ENCODE measurements at places on chromosomes 2 and 18. TPM values are rescaled to one million over a fixed set of nuclear protein-coding genes. Genes with fewer than 3 reads are reported as not detected.
A peak's percentile ranks its signal among the peaks of the same experiment; 100 is the strongest.

DNA sequence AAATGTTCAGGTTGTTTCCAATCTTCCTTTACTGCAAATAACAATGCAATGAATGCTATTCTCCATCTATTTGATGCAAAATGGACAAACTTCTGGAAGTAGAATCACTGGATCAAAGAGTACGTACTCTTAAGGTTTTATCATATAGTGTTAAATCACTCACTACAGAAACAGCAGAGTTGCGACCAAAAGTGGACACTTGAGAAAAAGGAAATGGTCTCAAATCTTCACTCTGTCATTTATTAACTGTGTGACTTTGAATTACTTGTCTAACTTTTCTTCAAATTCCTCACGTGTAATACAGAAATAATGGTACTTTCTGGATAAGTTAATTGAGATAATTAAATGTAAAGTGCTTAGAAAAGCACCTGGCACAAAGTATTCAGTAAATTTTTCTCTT lies 78.1 kb downstream of the CERKL start:
- peaks cover 2% of the 10 kb centered on the region for H3K4me1 ChIP-seq
- no peaks in the 10 kb centered on the region for H3K27me3 ChIP-seq
- H3K36me3 ChIP-seq: no peaks in the 10 kb centered on the region
- H3K27ac ChIP-seq: no peak overlapping the region

- no peak for DNase-seq
- H3K27ac ChIP-seq: peak overlapping the region; percentile 80
- H3K4me1 ChIP-seq: no peaks in the 10 kb centered on the region
- no peaks in the 10 kb centered on the region for H3K27me3 ChIP-seq
- H3K36me3 ChIP-seq: no peaks in the 10 kb centered on the region
- no peak overlapping the region for H3K4me3 ChIP-seq
These were observed 12.6 kb upstream of the RAB17 start for GRCh38 chr2:237603049-237603717.

GRCh38 chr2:144201868-144202468 lies 318.0 kb downstream of the ZEB2 start:
- H3K27ac ChIP-seq: no peak overlapping the region
- no peaks in the 10 kb centered on the region for H3K36me3 ChIP-seq
- no peaks in the 10 kb centered on the region for H3K27me3 ChIP-seq

DNA sequence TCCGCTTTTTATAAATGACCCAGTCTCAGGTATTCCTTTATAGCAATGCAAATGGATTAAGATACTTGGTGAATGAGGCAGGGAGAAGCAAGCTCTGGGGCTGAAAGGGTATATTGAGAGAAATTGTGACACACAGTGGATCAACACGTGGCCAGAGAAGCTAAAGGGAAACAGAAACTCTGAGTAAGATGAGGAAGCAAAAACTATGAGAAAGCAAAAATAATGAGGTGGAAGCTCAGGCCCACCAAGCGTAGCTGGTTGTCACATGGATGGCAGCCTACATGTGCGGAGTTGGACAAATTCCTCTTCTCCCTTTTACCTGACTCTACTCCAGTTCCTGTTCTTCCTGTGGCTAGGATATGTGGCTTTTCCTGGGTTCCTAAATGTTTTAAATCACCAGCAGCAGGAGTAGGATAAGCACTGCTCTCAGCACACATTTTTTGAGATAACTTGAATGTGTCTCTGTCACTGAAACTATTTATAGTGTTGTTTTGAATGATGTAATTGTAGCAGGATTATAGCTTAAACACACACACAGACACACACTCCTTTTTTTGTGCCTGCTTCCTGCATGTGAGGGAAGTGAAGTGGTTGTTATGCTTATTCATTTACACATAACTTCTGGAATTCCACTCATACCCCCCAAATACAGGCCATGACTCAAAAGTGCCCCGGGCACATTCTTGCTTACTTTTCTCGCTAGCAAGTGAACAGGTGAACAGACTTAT lies 30.1 kb upstream of the EPC2 start:
- H3K4me3 ChIP-seq: no peak overlapping the region
- no peak for DNase-seq
- no peak overlapping the region for H3K27ac ChIP-seq
- no peaks in the 10 kb centered on the region for H3K27me3 ChIP-seq

DNA sequence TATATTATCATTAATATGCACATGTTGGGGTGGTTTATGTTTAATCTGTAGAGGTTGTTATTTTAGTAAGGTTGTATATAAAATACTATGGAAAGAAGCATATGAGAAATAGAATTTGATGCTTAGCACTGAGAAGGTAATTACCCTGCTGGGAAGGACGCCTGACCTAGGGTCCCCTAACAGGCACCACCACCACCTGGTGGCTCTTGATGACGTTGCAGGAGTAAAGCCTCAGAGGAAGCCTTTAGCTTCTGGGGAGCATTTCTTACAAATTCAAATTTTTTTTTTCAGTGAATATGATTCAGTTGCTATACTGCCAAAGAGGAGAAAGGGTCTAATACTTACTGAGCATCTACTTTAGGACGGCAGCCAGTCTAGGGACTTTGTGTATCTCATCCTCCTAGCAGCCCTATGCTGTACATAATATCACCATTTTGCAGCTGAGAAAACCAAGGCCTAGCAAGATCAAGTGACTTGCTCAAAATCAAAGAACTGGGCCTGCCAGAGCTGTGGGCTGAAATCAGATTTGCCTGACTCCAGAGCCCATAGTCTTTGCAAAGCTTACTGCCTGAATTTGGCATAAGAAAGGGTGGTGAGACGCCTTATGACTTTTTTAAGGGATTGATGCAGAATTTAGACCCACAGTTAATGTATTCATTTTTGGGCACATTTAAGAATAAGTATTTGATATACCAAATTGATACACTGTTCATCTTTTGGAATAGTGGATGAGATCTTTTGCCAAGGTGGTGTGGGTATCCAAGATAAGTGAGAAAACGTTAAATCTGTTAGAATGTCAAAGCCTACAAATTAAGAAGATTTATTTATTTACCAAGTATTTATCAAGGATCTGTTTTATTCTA lies 78.8 kb upstream of the GAREM1 start:
- no peak overlapping the region for H3K27ac ChIP-seq
- no peaks in the 10 kb centered on the region for H3K4me1 ChIP-seq
- no peaks in the 10 kb centered on the region for H3K27me3 ChIP-seq
- no peaks in the 10 kb centered on the region for H3K36me3 ChIP-seq
- DNase-seq: peak; percentile 71
- H3K4me3 ChIP-seq: no peak overlapping the region

- no peaks in the 10 kb centered on the region for H3K4me1 ChIP-seq
- DNase-seq: no peak
- no peak overlapping the region for H3K4me3 ChIP-seq
- no peaks in the 10 kb centered on the region for H3K36me3 ChIP-seq
These were observed 9.0 kb downstream of the STEAP3 start for GRCh38 chr2:119232666-119232993.

- no peak overlapping the region for H3K27ac ChIP-seq
- no peak overlapping the region for H3K4me3 ChIP-seq
- no peaks in the 10 kb centered on the region for H3K36me3 ChIP-seq
These were observed 162.5 kb upstream of the SETBP1 start for GRCh38 chr18:44518091-44518615.

DNA sequence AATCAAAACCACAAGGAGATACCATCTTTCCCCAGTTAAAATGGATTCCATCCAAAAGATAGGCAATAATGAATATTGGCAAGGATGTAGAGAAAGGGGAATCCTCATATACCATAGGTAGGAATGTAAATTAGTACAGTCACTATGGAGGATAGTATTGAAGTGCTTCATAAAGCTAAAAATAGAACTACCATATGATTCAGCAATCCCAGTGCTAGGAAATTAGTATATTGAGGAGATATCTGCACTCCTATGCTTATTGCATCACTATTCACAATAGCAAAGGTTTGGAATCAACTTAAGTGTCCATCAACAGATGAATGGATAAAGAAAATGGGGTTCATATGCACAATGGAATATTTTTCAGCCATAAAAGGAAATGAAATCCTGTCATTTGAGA lies 251.2 kb downstream of the ZNF804A start:
- DNase-seq: no peak
- H3K4me1 ChIP-seq: no peaks in the 10 kb centered on the region
- no peak overlapping the region for H3K4me3 ChIP-seq
- H3K27me3 ChIP-seq: no peaks in the 10 kb centered on the region
- H3K36me3 ChIP-seq: no peaks in the 10 kb centered on the region

GRCh38 chr2:8451273-8451672 lies 230.6 kb upstream of the ID2 start:
- H3K4me3 ChIP-seq: no peak overlapping the region
- no peak for DNase-seq
- no peaks in the 10 kb centered on the region for H3K27me3 ChIP-seq
- no peak overlapping the region for H3K27ac ChIP-seq
- no peaks in the 10 kb centered on the region for H3K4me1 ChIP-seq

GRCh38 chr2:128643221-128644065 lies 324.8 kb upstream of the HS6ST1 start:
- no peak for DNase-seq
- H3K4me1 ChIP-seq: no peaks in the 10 kb centered on the region
- no peak overlapping the region for H3K4me3 ChIP-seq
- no peaks in the 10 kb centered on the region for H3K36me3 ChIP-seq
- no peak overlapping the region for H3K27ac ChIP-seq
- H3K27me3 ChIP-seq: no peaks in the 10 kb centered on the region

- H3K4me3 ChIP-seq: no peak overlapping the region
- H3K27me3 ChIP-seq: no peaks in the 10 kb centered on the region
- no peak overlapping the region for H3K27ac ChIP-seq
- no peak for DNase-seq
These were observed 95.0 kb downstream of the STRADB start for GRCh38 chr2:201546576-201546975.

- DNase-seq: no peak
- no peak overlapping the region for H3K27ac ChIP-seq
- H3K36me3 ChIP-seq: no peaks in the 10 kb centered on the region
- H3K4me1 ChIP-seq: no peaks in the 10 kb centered on the region
- no peaks in the 10 kb centered on the region for H3K27me3 ChIP-seq
- no peak overlapping the region for H3K4me3 ChIP-seq
These were observed 431.8 kb downstream of the SOCS6 start for GRCh38 chr18:70720607-70721006.

DNA sequence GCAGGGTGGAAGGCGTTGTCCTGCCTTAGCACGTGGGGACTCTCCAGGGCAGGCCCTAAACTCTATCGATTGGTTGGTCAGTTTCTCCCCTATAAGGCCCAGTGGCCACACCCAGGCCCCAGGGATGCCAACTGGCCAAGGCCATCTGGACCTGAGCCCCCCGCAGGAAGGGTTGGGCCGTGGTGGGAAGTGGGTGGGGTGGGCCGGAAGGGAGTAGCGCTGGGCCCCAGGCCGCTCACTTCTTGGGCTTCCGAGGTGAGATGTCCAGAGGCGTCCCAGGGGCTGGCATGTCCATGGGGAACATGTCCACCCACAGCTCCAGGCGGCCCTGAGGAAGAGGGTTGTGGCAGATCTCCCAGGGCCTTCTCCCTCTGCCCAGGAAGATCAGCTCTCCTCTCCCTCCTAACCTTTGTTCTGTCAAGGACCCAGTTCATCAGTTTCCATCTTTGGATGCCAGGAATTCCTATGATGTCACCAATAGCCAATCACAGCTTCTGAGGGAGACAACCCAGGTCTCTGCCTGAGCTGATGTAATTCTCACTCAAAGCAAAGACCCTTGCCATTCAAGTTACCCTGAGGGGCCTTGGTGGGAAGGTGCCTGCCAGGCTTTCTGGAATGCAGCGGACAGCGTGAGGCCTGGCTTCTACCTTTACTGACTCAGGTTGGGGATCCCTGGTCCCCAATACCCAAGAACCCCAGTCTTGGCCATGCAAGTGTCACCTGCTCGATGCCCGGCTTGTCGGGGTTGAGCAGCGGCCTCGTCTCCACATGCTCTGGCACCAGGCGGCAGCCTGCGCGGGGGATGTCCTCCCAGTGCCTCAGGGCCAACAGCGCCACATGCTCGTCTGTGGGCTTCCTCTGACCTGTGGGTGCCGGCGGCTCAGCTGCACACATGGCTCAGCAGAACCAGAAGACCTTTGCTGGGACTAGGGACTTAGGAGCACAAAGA lies 14.4 kb downstream of the OTOF start:
- no peak for DNase-seq
- H3K36me3 ChIP-seq: no peaks in the 10 kb centered on the region
- H3K27ac ChIP-seq: no peak overlapping the region
- peaks cover 5% of the 10 kb centered on the region for H3K4me1 ChIP-seq
- no peak overlapping the region for H3K4me3 ChIP-seq

GRCh38 chr2:238697193-238698071 lies 150.5 kb upstream of the TWIST2 start:
- DNase-seq: no peak
- no peak overlapping the region for H3K27ac ChIP-seq
- no peaks in the 10 kb centered on the region for H3K27me3 ChIP-seq

GRCh38 chr2:150046211-150046610 lies 441.3 kb downstream of the RND3 start:
- no peak overlapping the region for H3K27ac ChIP-seq
- no peak overlapping the region for H3K4me3 ChIP-seq
- H3K27me3 ChIP-seq: no peaks in the 10 kb centered on the region
- no peaks in the 10 kb centered on the region for H3K4me1 ChIP-seq
- H3K36me3 ChIP-seq: no peaks in the 10 kb centered on the region

DNA sequence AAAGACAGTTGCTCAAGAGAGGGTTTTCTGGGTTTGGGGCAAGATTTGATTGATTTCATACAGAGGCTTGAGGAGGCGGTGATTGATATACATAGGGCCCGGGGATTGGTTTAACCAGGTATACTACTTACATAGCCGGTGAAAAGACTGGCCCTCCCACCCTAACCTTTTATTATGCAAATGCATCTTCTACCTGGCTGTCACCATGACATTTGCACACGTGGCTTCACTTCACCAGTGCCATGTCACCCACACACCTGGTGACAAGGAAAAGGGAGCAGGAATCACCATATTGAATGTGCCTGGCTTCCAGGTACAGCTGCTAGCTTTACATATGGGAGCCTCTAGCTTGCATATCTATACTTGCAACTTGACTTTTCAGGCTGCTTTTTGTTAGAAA lies 9.7 kb downstream of the ERMN start:
- H3K4me3 ChIP-seq: no peak overlapping the region
- H3K4me1 ChIP-seq: no peaks in the 10 kb centered on the region
- H3K27ac ChIP-seq: no peak overlapping the region
- H3K36me3 ChIP-seq: no peaks in the 10 kb centered on the region

The C2orf15 gene
- polyA plus RNA-seq: 10.0 TPM

The SNRPD1 gene
- polyA plus RNA-seq: 25.0 TPM

The FTCDNL1 gene
- 0.89 TPM for polyA plus RNA-seq

The SUMO1 gene
- polyA plus RNA-seq: 116 TPM

The NOP58 gene
- 81.7 TPM for polyA plus RNA-seq

The IL1RL2 gene
- polyA plus RNA-seq: 0.34 TPM

The IL1RL1 gene
- polyA plus RNA-seq: 1.4 TPM

The KHK gene
- polyA plus RNA-seq: 266 TPM

Data from small intestine (tissue), 16 donors.